ENCODE measurements at places on chromosomes 3 and 15.
A peak's percentile ranks its signal among the peaks of the same experiment; 100 is the strongest.

GRCh38 chr15:62118520-62119226 lies 46.4 kb downstream of the C2CD4B start:
- DNase-seq, result no peak

DNA sequence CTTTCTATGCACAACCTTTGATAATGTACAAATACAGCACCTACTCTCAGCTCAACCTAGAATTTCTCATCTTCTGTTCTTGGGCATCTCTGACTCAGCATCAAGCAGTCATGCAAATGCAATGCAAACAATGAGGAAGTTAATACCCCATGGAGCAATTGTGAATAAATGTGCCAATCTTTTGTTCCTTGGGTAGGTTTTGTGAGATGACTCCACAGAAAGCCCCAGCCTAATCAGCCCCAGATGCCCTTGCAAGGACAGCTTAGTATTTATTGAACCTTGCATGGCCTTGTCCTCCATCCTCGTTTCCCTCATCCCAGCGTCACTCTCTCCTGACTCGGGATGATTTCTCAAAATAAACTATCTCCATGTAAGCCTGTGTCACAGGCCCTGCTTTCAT lies 494.7 kb upstream of the NECTIN3 start:
- peak; percentile 97 for DNase-seq

GRCh38 chr3:190697901-190698300 lies 164.6 kb downstream of the GMNC start:
- DNase-seq, result peak; percentile 88

GRCh38 chr3:52454938-52455282 lies 494 bp upstream of the NISCH start:
- DNase-seq, result no peak

DNA sequence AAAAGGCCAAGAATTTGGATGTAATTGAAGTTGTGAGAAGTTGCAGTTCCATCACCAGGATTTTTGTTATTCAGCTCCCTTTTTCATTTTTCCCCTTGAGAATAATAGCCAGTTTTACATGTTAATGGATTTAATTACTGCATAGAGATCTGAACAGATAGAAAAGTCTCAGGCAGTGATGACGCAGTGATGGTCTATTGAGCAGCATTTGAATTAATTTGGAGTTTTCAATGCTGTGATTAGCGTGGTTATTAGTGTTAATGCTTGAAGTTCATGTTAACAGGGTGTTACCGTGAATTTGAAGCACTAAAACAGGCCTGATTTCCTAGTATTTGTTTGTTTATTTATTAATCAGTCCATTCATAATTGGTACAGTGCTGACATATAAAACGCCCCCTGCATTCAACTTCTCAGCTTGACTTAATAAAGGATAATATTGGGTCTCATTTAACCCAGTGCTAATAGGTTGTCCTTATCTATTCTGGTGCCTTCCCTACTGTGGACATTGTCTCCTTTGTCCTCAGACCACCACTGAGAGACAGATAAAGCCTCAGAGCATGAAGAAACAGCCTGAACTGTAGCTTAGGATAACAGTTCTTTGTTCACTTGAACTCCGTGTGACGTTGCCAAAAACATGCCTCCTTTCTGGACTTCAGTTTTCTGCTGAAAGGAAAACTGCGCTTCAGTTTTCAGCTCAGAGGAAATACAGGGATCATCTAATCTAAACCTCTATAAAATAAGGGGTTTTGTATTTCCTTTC lies 82.4 kb downstream of the RTP4 start:
- no peak for DNase-seq

DNA sequence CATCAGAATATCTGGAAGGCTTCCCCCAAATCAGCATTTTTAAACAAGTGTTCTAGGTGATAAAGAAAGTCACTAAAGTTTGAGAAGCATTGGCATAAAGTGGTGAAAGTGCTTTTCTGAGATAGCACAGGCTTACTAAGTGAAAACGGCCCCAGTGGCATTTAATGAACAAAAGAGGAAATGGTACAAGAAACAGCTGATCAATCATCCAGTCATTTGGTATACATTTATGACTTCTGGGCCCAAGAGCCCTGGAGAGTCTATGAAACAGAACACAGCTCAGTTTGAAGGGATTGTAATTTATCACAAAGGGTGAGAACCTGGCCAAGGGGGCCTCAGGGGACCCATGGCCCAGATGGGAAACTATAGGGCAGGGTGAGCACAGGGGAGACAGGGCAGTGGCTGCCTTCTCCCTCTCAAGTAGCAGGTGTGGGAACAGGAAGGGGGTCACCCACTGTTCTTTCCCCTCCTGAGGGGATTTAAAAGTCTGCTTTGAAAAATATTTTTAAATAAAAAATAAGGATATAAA lies 265.5 kb upstream of the ROPN1 start:
- DNase-seq, result no peak

Data from fibroblast of gingiva (primary cell).